ENCODE measurements at places on chromosomes 1 and 21.
A peak's percentile ranks its signal among the peaks of the same experiment; 100 is the strongest.

- DNase-seq, result peak; percentile 27
Measured at GRCh38 chr1:55064861-55065263, 25.5 kb downstream of the PCSK9 start.

GRCh38 chr1:26184086-26184485, 6.3 kb upstream of the CATSPER4 start:
- DNase-seq, result no peak

GRCh38 chr1:117180147-117180967, 30.4 kb downstream of the VTCN1 start:
- no peak for DNase-seq

GRCh38 chr1:117598489-117598888, 7.4 kb upstream of the TENT5C start:
- no peak for DNase-seq

- no peak for DNase-seq
Measured at GRCh38 chr1:82048596-82048995, 247.9 kb downstream of the ADGRL2 start.

GRCh38 chr1:4172644-4173599, 272.9 kb upstream of the C1orf174 start:
- no peak for DNase-seq

DNA sequence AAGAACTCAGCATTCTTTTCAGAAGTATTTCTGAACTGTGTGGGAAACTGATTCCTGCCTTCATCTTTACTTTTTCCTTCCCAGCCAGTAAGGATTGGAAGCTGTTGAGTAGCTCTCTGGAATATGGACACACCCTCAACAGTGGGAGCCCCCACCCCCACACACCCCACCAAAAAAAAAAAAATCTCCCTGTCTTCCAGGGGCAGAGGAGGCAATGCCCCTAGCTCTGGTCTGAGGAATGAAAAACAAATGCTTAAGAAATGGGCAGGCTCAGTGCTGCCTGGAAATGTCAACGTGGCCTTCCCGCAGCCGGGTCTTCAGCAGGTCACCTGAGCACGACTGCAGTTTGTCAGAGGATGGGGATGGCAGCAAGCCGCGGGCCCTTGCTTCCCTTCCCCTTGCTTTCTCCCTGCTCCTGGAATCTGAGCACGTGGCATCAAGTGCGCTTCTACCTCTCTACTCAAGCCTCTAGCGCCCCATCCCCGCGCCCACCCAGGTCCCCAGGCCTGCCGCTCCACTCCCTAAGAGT, 479 bp downstream of the RGS16 start:
- DNase-seq, result no peak

DNA sequence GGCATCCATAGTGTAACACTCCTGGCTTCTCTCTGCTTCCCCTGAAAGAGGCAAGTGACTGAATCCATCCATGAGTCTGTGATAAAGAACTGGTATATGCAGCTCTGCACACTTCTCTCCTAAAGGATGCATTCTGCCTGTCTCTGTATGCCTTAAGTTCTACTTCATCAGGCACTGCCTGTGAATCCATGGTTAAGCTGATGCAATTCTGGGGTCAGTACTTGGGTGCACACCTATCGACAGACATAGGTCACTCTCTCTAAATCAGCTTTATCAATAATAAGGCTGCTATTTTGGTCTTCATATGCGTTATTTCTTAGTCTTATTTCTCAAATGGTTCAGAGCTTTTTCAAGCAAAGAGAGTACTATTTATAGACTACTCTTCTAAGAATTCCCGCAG, 32.7 kb upstream of the PTP4A2 start:
- DNase-seq, result no peak

GRCh38 chr1:201461645-201462441, 7.1 kb downstream of the PHLDA3 start:
- peak; percentile 96 for DNase-seq

DNA sequence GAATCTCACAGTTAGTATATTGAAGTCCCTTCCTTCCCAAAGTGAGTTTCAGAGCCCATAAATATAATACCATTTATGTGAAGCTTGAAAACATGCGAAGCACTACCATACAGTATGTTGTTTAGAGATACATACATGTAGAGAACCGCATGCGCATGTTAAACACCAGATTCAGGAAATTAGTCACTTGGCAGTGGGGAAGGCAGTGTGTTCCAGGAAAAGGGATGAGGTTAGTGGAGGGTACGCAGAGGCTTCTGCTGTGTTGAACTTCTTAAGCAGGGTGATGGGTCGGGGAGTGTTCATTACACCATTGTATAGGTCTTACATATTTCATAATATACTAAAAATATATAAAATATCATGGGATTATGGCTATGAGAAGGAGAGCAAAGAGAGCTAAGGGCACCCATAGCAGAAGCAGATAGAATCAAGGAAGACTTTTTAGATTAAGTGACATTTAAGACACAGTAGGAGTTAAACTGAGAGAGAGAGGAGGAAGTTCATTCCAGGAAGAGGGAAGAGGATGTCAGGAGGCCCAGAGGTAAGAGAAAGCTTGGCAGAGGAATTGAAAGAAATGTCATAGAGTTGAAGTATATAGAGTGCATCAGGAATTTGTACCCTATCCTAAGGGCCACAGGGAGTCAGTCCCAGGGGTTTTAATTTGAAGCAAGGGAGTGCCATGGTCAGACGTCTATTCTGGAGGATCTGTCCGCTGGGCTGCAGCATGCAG, 43.5 kb upstream of the SARS1 start:
- no peak for DNase-seq

- no peak for DNase-seq
Measured at GRCh38 chr1:156475568-156476500, 24.7 kb downstream of the MEF2D start.

GRCh38 chr1:159830722-159831121, 4.0 kb downstream of the SLAMF8 start:
- no peak for DNase-seq

- DNase-seq, result no peak
Measured at GRCh38 chr1:17109892-17110554, 9.2 kb downstream of the PADI2 start.

DNA sequence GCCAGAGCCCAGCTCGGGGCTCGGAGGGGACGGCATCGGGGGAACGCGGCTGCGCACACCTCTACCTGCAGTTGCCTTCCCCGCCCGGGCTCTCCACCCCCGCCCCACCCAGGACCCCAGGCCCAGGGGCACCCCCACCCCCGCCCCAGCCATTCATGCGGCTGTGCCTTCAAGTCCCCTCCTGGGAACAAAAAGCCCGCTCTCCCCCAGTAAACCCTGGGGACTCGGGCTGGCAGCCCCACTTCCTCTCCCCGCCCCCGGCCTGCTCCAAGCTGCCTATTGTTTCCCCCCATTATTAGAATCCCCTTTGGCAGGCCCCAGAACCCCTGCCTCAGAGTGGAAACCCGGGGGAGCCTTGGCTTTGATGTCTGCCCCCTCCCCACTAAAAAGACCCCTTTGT, 18.0 kb downstream of the MEGF6 start:
- no peak for DNase-seq

DNA sequence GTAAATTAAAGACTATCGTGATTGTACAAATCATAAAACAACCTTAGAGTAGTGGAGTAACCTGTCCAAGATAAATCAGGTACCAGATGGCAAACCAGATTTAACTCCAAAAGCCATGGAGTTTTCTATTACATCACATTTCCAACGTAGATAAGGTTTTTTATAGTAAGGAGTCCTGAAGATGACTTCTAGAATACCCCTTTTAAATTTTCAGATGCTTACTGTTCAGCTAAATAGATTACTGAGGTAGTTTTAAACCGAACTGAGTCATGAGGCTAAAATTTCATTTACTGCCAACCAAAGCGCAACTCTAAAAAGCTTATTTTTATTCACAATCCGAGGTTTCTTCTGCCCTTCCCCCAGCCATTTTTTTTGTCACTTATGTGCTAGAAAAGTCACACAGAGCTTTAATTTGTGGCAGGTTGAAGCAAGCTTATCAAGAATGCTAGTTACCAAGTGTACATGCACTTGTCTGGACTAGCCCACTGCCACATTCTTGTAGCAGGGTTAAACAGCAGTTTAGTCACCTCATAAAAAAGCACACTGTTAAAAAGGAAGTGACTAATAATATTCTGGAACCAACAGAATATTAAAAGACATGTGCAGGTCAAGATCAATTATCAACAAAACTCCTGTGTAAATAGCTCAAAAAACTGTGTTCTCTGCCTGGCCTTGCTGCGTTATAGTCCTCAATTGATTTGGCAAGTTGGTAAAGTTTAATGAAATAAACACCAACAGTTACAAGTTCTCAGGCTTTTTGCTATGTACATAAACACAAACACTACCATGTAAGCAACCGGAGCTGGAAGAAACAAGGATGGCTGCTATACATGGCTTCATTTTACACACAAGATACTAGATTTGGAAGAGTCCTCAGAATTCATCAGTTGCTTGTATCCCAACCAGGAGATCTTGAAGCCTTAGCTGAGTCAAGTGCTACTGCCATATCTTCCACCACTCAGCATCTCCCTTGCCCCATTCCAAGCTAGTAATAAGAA, 180.3 kb upstream of the DMRTA2 start:
- peak; percentile 33 for DNase-seq

DNA sequence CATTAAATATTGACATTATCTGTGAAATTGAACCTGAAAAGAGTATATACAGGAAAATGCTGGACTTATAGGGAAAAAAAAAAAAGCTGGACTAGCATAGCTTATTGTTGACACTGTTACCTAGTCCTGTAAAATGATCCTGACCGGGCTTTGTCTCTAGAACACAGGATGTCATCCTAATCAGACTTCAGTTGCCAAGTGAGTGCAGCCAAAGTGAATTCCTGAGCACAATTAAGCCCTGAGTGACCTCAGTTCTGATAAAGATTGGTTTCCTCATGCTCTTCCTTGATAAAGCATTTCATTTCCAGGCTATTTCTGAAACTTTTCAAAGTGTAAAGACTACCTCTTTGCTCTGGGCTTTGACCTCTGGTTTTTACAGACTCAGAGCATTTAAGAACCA, 19.8 kb downstream of the SELP start:
- no peak for DNase-seq

DNA sequence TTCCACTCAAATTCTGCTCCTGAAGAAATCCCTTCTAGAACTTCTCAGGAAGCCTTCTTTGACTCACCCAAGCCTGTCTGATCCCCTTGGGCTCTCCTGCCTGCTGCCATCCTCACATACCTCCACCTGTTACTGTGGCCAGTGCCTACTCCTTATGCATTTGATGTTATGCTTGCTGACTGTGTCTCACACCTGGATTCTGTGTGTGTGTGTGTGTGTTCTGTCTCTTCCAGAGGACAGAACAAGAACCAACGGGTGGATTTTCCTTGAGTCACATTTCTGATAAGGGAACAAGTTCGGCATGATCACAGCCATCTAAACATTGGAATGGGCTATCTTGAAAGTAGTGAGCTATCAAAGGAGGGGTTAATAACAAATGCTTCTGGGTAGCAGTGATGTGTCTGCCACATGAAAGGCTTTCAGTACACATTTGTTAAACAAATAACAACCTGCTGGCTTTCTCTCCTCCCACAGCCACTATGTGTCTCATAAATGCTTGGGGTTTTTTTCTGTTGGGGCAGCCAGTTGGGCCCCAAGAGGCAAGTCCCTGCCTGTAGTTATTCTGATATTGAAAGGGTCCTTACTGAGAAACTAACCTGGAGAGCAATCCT, 8.9 kb upstream of the GPR37L1 start:
- no peak for DNase-seq

GRCh38 chr1:236147068-236147467, 4.7 kb downstream of the GPR137B start:
- no peak for DNase-seq

GRCh38 chr1:39573736-39574624, 2.6 kb downstream of the PABPC4 start:
- DNase-seq, result no peak

DNA sequence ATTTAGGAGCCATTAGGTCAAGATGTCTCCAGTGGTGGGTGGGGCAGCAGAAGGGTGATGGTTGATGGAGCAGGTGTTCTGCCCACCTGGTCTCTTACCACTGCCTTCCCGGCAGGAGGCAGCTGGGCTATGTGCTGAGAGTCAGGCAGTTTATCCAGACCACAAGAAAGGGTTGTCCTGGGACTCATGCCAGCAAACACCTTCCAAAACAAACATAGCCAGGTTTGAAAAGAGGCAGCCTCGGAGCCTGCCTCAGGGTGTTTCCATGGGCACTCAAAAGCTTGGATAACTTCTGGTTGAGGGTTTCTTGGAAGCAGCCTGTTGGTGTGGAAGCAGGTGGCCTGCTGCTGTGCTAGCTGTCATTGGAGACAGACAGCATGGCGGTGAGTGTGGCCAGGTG, 187.2 kb downstream of the PCP4 start:
- peak; percentile 61 for DNase-seq

GRCh38 chr1:88787023-88787903, 103.2 kb downstream of the PKN2 start:
- no peak for DNase-seq

DNA sequence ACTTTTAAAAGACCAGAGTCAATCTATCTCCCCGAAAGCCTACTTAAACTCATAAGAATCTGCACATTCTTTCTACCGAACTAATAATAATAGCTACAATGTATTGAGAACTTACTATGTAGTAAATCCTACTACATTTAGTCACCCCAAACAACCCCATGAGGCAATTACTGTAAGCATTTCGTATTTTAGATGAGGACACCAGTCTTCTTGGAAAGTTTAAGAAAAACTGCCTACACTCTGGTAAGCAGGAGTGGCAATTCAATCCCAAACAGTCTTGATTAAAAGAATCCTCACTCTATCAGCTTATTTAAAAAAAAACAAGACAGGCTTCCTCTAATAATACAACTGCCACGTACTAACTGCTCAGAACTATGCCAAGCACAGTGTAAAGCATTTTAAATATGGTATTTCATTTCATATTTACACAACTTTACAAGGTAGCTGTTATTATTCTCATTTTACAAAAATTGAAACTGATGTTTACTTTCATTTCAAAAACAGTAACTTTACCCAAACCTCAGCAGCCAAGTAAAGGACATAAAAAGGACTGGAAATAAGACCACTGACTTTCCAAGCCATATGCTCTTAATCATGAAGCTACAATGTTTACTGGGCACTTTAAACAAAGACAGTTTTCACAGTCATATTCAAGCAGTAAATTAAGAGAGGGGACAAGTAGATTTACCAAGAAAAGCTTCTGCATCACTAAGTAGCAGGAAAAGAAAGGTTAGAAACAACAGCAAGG, 13.9 kb downstream of the ARID4B start:
- DNase-seq, result no peak

- no peak for DNase-seq
Measured at GRCh38 chr1:94144836-94145235, 23.9 kb upstream of the ABCA4 start.

- peak; percentile 49 for DNase-seq
Measured at GRCh38 chr1:38727684-38728584, 131.6 kb downstream of the RRAGC start.

DNA sequence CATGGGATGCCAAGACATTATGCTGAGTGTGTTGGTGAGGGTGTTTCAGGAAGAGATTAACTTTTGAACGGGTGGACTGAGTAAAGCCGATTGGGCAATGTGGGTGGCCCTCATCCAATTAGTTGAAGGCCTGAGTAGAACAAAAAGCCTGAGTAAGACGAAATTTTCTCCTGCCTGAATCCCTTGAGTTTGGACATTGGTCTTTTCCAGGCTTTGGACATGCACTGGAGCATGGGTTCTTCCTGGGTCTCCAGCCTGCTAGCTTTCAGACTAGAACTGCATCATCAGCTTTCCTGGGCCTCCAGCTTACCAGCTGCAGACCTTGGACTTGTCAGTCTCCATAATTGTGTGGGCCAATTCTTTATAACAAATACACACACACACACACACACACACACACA, 63.6 kb downstream of the NIBAN1 start:
- no peak for DNase-seq

All from Caki2 (cell line).